ENCODE measurements at places on chromosomes 4 and X.

DNA sequence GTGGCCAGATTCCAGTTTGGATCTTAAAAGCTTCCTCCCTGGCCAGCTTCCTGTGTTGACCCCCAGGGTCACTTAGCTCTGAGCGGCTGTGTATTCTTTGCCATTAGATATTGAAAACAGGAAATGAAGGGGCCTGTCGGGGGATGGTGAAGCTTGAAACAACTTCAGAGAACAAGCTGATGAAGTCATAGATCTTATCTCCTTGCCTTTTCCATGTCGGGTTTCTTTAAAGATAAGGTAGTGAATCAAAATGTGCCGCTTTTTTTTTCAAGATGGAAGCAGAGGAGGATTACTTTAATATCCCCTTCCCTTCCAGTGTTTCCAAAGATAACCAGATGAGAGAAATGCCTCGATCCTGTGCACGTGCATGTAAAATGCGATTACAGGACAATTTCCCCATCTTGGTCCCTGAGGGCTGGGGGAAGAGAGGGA is 508.5 kb downstream of the MID1IP1 start:
- no peak for DNase-seq

DNA sequence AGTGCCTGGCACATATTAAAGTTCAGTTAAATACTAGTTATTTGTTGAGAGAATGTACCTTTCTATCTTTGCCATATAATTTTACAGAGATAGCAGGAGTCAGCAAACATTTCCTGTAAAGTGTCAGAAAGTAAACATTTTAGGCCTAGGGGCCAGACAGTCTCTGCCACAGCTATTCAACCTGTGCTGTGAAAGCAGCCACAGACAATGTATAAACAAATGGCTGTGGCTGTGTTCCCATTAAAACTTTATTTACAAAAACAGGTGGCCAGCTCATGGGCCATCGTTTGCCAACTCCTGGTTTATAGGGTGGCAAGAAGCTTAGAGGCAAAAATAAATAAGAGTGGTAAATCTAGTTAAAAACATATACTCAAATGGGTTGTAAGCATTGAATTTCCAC is 34.0 kb upstream of the BRS3 start:
- no peak for DNase-seq

DNA sequence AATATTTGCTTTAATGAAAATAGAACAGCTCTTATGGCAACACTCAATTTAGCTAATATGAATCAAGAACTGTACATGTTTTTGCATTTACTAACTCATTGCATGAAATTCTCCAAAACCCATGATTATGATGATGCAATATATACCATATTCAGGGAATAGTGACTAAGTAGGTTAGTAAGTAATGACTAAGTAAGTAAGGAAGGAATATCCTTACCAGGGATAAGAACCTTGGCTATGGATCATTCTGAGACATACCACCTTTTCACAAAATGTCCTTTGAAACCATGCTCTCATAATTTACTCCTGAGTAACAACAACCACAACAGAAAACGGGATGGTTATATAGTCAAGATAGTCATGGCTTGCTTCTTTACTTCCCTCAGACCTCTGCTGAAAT is 1513.0 kb downstream of the STIM2 start:
- DNase-seq, result no peak

DNA sequence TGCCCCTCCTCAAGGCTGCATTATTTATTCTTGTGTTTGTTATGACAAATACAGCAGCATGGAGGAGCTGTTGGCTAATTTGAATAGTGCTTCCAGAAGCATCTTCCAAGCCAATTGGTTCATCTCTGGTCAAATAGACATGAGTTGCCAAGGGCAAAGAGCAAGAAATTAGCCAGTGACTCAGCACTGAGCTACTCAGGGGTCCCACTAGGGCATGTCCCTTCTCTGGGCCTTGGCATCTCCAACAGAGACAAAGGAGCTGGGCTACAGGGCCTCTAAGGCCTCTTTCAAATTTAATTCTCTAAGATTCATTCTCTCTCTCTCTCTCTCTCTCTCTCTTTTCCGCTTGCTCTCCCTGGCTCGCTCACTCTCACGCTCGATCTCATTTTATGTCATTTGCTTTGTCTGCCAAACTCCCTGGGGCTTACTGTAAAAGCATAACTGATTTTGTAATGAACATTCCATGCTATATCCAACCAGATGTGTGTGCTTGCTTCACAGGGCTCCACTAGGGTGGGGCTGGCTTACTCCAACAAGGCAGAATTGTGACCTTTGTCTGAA is 86.7 kb upstream of the MAGEA4 start:
- DNase-seq, result no peak

GRCh38 chr4:39044956-39045826 is 13.0 kb upstream of the TMEM156 start:
- no peak for DNase-seq

DNA sequence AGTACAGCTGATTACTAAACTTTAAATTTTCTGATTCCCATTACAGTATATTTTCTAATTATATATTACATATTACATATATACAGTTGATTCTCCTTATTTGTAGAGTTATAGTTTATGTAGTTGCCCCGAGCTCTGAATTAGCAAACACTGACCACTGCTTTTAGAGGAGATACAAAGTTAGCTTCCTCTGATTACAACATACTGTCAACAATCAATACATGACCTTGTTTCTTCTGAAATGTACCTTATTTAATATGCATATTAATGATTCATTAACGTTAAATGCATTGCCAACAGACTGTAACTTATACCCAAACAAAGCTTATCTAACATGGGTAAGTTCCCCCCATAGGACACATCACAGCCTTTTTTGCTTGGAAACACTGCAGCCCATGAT is 81.5 kb downstream of the ATP10D start:
- no peak for DNase-seq

- peak; percentile 36 for DNase-seq
These were observed at the start of gene PDGFC for GRCh38 chr4:156971676-156972378. Gene PDGFC, minus strand, starts transcription at chr4:156971799. Its CDS starts 896 bp downstream, at chr4:156970903.

DNA sequence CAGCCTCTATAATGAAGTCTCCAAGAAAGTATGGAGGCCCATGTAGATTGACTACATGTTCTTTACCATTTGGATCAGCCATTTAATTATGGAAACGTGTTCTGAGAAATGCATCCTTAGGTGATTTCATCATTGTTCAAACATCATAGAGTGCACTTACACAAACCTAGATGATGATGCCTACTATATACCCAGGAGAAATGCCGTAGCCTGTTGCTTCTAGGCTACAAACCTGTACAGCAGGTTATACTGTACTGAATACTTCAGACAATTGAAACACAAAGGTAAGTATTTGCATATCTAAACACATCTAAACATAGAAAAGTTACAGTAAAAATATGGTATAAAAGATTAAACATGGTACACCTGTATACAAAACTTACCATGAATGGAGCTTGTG is 186.5 kb upstream of the FSTL5 start:
- DNase-seq, result no peak

DNA sequence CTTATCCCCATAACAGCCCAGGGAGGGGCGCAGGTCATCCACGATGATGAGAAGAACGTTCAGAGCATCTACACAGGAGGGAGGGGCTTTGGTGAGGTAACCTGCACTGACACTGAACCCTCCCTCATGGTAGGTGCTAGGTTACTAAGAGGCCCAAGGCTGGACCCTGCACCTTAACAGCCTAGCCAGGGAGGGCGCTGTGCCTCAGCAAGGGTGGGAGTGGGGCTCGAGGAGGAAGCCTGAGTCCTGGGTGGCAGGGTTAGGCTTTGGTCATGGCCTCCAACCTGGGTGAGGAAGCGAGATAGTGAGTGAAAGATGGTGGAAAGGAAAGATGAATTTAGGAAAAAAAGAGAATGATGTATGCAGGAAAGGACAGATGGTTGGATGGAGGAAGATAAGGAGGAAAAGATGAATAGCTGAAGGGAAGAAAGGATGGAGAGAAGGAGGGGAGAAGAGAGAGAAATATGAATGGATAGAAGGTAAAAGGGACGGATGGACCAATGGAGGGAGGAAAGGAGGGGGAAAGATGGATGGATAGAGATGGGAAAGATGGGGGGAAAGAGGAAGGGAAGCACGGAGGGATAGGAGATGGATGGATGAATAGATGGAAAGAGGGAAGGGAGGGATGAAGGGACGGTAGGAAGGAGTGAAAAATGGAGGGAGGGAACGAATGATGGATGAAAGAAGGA is 736 bp downstream of the IDS start:
- no peak for DNase-seq

GRCh38 chr4:15455290-15455689 is 14.4 kb upstream of the CC2D2A start:
- DNase-seq, result no peak

DNA sequence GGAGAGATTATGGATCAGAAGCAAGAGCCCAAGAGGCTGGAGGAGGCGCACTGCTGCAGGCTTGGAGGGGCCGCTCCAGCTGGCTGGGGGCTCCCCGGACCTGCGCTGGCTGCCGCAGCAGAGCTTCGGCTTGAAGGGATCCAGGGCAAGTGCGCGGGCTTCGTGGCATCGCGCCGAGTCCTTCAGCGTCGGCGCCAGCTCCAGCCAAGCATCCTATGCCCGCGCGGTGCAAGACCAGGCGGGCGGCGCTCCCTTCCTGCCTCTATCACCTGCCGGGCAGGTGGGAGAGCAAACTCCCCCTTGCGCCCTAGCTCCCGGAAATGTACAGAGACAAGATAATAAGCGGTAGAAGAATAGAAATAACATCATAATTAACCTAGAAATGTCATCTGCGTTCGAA is 10.5 kb upstream of the UCP1 start:
- no peak for DNase-seq

GRCh38 chr4:97386969-97387368 is 756.3 kb downstream of the STPG2 start:
- no peak for DNase-seq

DNA sequence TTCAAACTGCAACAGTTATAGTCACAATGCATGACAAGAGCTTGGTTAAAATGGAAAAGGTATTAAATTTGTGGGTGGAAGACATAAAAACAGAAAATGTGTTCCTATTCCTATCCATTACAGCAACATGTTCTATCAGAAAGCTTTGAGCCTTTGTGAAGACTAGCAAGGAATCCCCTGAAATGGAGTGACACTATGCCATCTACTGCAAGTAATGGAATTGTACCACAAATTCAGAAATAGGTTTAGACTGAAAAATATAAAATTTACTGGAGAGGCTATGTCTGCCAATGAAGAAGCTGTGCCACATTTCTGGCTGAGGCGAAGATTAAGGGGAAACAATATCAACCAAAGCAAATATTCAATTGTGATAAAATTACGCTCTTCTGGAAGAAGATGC is 247.9 kb downstream of the ADAM29 start:
- no peak for DNase-seq

DNA sequence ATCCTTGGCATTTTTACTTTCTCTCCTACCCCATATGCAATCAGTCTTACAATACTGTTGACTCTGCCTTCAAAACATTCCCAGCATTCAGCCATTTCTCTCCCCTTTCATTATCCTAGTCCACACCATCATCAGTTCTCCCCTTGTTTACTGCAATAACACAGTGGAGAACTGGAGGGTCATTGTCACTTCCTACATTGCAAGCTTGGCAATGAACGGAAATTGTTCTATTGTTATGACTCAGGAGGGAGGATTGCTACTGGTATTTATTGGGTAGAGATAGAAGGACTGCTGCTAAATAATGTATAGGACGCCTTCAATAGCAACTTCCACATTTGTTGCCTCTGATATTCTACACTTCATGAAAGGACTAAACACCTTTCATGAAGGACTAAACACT is 231.8 kb downstream of the BANK1 start:
- no peak for DNase-seq

- no peak for DNase-seq
These were observed 10.6 kb upstream of the SLC2A9 start for GRCh38 chr4:10031668-10032590.

GRCh38 chrX:48890296-48890925 is 7.2 kb downstream of the TIMM17B start:
- DNase-seq, result no peak

DNA sequence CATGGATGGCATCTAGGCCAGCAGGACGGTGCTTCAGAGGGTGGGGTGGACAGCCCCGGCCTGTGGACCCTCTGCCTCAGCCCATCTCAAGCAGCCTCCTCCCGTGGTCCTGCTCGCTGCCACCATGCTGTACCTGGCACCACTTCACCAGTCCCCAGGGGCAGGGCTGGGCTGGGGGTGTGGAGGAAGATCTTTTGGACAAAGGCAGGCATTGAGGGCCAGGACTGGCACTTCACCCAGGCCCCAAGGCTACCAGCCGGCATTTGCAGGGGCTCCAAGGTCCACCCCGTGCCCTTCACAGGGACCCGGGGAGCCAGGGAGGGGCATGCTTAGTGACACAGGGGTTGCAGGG is 713 bp downstream of the PLXNB3 start:
- DNase-seq, result no peak

DNA sequence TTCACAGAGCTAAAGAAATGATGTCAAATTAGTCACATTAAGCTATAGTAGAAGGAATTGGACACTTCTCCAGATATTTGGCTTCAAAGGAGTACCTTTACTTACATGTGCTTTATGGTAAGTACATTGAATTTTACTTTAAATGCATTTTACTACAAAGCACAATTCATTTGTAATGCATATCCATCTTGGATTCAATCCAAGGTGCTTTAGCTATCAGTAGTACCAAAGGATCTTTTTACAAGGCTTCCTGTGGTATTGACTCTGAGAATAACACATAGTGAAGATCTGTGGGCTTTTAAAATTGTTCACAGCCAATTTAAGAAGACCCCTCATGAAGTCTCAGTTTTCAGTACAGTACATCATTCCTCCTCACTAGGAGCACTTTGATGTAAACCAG is 13.2 kb downstream of the THAP6 start:
- no peak for DNase-seq

DNA sequence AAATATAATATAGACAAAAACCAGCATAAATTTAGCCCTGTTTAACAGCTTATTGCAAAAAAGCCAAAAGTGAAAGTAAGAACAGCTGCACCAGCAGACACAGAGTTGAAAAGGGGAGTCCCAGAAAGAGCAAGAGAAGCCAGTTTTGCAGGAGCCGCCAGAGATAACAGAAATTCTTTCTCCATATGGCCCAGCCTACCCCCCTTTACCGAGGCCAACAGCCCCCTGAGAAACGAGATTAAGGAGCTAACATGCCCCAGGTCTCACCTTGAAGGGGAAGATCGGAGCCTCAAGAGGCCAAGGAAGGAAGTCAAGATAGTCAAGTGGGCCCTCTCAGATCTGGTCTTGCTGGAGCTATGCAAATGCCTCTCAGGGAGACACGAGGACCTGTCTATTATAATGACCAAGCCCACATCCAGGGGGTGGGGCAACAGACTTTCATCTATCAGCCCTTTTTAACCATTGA is 4.8 kb downstream of the ACOX3 start:
- no peak for DNase-seq

DNA sequence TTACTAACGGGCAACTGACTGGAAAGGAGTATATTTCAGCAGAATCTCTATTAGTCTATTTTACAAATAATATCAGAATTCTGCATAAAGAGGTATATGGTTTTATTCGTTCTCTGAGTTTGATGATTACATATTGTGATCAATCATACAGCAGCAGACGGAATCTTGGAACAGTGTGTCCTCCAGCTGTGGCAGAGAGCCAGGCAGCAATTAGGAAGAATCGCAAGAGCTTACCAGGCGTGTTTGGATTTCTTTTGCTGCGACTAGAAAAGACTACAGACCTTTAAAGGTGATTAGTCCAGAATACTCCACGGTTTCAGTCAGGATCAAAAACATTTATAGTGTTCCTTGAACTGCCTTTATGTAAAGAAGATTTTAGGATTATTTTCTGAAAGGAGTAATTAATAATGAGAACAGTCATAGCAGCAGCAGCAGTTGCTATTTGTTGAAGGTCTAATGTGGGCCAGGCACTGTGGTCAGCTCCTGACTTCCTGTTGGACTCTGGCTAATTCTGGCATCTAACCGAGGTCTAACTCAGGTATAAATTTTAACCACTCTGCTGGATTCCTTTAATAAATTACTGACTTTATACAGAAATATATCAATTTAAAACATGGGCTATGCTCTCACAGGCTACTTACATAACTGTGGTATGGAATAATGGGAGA is 225.3 kb upstream of the CXorf66 start:
- DNase-seq, result no peak
